Activated CD8-positive, alpha-beta memory T cell treated with anti-CD3 and anti-CD28 coated beads for 1 hour (primary cell): ENCODE measurements at places on chromosomes 7 and 10.

DNA sequence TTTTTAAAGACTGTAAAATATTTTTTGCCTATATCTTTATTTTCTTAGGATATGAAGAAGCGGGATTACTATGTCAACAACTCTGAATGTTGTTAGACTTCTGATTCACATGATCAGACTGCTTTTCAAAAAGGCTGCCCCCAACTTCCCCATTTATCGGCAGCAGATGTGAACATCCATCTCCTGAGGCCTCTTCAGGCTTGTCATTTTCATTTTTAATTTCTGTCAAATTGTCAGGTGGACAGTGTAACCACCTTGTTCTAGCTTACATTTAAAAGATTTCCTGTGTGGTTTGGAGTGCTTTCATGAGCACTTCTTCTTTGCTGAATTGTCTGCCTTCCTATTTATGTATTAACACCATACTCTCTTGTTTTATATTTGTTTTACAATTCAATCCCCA is 78.8 kb upstream of the GSDME start:
- DNase-seq = no peak

DNA sequence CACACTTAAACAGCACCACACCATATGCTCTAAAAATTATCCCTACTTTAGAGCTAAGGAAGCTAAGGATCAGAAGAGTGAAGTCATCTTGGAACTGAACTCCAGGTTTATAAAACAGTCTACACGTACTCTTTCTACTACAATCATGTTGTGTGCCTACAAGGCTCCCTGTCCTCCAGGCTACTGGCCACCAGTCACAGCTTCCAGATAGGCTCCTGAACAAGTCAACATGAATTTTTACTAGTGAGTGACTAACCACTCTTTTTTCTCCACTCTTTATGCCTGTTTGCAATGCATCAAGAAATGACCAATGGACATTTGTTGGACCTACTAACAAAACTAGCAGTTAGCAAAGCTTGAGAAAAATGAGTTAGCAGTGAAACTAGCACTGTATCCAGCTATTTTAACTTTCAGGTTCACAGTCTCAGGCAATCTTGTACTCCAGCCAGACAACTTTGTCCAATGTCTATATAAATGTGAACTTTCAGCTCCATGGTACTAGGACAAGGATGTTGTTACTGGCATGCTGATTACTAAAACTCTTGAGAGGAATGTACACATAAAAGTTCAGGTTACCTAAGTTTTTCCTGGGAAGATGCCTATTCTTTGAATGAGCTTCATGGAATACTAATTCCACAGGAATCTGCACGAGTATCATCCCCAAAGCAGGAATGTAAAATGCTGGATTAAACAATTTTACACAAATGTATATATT is 180.0 kb downstream of the BTAF1 start:
- DNase-seq = no peak

DNA sequence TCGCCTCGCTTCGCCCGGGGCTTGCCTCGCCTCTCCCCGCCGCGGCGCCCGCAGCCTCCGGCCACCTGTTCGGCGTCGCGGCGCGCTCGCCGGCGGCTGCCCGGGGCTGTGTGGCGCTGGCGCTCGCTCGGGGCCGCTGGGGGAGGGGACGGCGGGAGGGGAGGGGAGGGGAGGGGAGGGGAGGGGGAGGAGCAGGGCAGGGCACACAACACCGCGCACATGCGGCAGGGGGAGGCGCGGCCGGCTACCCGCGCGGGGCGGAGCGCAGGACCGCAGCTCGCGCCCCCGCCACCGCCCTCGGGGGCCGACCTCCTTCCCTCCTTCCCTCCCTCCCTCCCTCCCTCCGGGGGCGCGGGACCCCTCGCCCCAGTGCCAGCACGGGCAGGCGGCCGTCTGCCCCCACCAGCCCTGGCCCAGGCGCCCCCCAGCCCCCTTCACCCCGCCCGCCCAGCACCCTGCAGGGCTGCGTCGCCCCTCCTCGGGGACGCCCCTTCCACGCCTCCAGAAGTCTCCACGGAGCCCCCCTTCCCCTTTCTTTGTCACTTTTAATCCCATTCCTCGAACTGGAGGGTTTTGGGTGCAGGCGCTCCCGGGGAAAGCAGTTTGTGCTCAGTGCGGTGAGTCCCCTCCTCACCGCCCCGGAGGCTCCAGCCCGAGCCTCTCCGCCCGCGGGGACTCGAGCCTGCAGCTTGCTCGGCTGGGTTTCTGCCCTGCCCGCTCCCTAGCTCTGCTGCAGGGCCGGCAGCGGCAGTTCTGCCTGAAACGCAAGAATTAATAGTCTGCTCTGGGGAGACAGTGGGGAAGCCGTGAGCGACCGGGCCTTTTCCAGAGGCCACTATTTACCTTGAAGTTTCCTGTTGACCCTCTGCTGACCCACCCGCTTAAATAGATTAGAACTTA is at the start of gene PARD3:
PARD3 (minus strand) TSS at position 112 of the 900 bp plus-strand sequence. CDS start 301 bp downstream, outside the sequence.
- DNase-seq = no peak

DNA sequence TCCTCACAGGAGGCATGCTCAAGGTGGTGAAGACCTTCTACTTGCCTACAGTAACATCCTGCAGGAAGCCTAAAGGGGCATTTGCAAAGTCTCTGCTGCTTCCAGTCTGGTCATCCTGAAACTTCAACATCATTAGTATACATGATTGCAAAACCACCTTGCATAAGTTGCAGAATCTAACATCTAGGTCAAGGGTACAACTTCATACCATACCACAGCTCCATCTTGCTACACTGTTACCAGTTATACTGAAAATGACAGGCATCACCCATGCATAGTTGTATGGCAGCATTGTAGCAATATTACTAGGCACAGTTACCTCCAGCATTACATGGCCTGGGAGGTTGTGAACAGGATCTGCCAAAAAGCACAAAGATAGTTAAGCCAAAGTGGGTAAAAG is 13.7 kb upstream of the MACROH2A2 start:
- no peak for DNase-seq

- DNase-seq = no peak
These were observed 252.7 kb upstream of the SHH start for GRCh38 chr7:156064971-156065386.

DNA sequence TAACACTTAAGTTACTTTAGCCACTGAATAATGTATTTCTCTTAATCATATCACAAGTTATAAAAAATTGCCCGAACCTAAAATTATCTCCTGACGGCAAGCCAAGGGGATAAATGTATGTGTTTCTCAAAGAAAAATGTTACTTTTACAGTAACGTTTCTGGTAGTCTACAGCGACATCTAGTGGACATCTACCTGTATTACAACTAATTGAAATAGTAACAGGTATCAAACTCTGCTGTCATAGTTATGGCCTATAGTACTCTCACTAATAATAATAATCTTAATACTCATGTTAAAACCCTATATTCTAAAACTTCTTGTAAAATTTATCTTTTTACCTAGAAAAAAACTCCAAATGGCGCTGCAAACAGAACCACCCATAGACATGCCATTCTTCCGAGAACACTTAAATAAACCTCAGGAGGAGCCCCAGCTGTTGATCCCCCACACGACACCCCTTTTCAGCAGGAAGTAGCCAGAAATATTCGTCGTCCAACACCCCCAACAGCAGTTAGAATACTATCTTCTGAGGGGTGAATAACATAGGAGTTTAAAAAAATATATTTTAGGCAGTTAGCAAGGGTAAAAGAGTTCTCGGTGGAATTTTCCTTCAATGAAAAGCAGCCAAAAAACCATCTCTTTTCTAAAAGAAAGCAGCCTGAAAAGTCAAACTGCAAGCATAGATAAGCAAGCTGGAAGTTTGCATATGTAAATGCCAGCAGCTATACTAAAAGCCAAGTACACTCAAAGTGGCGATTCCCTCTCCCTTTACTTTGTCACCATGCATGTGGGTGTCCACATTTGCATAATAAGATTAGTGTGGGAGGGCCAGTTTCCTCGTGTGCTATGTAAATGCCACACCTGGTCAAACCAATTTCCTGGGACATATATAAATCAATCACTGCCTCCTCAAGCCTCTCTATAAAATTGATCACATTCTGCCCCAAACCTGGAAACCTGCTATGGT is 40.5 kb upstream of the ZNF107 start:
- DNase-seq = no peak

DNA sequence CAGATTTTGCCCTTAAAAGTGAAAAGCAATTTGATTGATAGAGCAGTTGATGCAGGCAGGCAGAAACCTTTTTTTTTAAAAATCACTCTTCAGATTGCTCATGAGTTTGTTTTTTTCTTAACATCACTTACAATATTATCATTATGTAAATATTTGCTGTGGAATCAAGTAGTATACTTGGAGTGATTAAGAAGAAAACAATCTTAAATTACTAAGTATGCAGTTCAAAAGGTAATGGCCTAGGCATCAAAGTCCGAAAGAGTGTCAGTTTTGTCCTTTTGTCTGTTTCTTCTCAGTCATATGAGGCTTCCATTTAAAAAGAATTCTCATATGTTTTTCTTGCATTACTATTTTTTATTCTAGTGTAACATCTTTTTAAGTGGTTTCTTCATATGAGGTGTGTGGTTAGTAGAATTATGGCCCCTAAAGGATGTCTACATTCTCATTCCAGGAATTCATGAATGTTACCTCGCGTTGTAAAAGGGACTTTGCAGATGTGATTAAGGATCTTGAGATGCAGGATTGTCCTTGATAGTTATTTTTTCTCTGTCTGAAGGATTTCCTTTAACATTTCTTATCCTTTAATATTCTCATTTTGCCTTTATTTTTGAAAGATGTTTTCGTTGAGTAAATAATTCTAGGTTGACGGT is 44.0 kb downstream of the BICC1 start:
- DNase-seq = no peak

DNA sequence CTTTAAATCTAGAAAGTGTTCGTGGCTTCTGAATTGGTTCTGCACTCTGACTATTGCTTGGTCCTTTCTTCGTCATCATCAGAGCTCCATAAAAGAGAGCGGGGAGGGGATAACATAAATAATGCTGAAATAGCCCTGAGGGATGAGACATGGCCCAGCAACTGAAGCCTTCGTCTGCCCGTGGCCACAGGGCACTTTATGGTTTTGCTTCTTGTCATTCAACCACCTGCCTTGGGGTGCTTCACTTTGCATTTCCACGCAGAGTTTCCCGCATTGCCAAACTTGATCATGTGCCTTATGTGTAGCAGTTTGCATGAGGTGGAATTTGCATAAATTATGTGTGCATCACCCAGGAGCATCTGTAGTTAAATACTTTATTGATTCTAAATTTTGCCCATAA is 15.9 kb downstream of the GSTO2 start:
- DNase-seq = no peak

DNA sequence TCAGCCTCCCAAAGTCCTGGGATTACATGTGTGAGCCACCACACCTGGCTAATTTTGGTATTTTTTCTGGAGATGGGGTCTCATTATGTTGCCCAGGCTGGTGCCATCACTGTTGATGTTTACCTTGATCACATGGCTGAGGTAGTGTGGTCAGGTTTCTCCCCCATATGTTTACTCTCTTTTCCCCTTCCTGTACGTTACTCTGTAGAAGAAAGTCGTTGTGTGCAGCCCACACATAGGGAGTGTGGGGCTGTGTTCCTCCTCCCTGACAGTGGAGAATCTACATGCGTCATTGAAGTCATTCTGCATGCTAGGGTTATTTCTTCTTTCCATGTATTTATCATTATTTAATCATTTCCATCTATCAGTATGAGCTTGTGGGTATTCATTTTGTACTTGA is 16.3 kb upstream of the ORAI2 start:
- no peak for DNase-seq

- no peak for DNase-seq
These were observed 30.4 kb downstream of the STEAP1B start for GRCh38 chr7:22469371-22470143.

DNA sequence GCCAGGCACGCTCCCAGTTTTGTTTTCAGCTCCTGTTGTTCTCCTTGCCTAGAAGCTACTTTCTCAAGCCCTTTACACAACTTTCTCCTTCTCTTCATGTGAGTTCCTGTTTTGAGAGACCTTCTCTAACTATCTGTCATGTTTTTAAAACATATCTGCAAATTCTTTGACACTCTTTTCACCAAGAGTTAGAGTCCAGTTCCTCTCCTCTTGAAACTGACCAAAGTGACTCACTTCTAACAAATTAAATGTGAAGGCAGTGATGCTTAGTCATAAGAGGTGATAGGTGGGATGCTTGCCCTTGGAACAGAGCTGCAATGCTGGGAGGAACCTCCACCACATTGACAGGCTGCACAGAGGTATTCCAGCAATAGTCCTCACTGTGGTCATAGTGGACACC is 25.3 kb downstream of the ZSCAN25 start:
- no peak for DNase-seq

DNA sequence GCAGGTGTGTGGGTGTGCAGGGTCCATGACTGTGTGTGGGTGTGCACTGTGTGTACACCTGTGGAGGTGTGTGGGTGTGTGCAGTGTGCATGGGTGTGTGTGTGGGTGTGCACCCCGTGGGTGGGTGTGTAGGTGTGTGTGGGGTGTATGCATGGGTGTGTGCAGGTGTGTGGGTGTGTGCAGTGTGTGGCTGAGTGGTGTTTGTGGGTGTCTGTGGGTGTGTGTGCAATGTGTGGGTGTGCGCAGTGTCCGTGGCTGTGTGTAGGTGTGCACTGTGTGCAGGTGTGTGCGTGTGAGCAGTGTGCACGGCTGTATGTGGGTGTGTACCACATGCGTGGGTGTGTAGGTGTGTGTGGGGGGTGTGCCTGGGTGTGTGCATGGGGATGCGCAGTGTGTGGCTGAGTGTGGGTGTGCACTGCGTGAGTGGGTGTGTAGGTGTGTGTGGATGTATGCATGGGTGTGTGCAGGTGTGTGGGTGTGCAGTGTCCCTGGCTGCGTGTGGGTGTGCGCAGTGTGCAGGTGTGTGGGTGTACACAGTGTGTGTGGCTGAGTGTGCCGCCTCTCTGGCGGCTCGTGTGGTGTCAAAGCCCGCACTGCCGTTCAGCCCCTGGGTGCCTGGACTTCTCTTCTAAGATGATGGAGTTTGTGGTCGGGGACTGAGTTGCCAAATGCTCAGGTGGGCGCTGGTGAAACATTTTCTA is 208.3 kb downstream of the DNAJB6 start:
- DNase-seq = no peak

- DNase-seq = no peak
These were observed 213.5 kb upstream of the TMEM229A start for GRCh38 chr7:124246262-124246863.

DNA sequence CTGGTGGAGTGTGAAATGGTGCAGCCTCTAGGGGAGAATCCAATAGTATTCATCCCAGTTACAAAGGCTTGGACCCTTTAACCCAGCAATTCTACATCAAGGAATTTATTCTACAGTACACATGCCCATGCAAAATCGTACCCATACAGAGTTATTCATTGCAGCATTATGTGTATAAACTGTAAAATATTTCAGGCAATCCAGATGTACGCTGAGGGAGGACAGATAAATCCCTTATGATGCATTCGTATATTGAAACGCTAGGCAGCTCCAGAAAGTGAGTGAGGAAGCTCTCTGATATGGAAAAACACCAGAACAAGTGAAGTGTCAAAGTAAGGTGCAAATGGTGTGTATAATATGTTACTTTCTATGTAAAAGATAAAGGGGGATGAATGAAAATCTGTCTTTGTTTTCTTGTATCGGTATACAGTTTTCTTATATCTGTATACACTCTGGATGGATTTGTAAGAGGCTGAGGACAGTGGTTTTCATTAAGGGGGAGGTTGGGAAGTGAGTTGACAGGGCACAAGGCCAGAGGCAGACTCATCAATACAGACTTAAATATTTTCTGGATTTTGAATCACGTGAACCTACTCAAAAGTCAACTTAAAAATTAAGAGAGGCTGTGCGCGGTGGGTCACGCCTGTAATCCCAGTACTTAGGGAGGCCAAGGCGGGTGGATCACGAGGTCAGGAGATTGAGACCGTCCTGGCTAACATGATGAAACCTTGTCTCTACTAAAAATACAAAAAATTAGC is 17.1 kb downstream of the VWA2 start:
- DNase-seq = no peak
